GM03348 (cell line): ENCODE measurements at places on chromosomes 3 and 15.

- DNase-seq, result no peak
Observed at GRCh38 chr15:96403071-96403470, 72.6 kb downstream of the NR2F2 start.

- DNase-seq, result peak; percentile 2
Observed at GRCh38 chr15:25054329-25054728, 99.5 kb downstream of the SNRPN start.

GRCh38 chr15:83444936-83445335 lies 2.2 kb upstream of the SH3GL3 start:
- DNase-seq, result no peak

DNA sequence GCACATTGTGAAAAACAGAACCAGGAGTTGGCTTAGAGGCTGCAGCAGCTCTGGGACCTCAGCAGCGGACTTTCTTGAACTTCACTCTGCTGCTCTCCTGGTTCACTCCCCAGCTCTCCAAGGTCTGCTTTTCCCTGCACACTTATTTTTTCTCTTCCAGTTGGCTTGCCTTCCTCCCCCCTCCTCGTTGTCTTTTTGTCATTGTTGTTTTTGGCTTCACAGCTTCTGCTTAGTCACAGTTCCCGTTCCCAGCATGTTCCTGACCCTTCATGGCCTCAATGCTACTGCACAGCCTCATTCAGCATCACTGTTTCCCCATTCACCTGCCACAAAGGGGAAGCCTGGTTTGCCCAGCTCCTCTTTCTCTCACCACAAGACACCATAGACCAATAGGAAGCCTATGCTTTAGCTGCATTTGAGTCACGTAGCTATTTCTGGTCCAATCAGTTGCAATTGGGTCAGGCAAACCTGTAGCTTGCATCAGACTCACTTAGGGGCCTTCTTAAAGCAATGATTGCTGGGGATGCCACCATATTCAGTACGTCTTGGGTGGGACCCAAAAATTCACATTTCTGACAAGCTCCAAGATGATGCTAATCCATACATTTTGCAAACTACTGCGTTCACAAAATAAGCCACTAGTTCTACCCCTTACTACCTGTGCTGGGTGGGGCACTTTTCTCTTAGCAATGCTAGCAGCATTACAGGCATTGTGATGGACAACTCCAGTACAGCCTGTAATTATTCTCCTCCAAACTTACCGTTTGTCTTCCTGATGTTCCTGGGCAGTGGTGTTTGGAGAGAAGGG lies 7.8 kb upstream of the SUMF1 start:
- peak; percentile 27 for DNase-seq

DNA sequence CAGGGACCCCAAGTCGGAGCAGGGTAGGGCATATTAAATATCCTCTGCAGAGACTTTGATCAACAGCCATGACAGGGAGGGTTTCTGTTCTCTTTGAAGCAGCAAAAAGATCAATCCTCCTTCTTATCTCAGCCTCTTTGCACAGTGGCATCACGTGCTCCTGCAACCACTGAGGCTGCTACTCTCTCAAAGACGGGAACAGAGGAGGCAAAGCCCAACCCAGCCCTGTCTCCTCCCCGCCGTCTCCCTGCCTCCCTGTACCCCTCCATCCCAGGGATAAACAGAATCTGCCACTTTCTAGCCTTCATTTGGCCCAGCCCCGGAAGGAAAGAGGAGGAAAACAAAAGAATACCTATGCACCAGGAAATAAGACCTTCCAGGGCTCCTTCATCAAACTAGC lies 7.5 kb upstream of the TBC1D21 start:
- no peak for DNase-seq

DNA sequence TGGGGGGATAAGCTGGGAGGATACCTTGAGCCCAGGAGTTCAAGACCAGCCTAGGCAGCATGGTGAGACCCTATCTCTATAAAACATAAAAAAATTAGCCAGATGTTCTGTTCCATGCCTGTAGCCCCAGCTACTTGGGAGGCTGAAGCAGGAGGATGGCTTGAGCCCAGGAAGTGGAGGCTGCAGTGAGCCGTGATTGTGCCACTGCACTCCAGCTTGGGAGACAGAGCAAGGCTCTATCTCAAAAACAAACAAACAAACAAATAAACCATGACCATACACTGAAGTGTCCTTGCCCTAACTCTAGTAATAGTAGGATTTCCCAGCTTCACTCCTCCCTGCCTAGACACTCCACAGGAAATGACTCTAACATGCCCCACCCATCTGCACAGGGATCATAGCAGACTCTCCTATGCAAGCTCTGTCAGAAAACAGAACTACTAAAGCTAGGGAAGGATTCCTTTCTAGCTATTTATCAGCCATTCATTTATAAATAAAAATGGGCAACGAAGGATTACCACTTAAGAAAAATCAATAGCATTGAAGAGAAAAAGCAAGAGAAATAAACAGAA lies 4.6 kb downstream of the ERICH6 start:
- DNase-seq, result peak; percentile 63

DNA sequence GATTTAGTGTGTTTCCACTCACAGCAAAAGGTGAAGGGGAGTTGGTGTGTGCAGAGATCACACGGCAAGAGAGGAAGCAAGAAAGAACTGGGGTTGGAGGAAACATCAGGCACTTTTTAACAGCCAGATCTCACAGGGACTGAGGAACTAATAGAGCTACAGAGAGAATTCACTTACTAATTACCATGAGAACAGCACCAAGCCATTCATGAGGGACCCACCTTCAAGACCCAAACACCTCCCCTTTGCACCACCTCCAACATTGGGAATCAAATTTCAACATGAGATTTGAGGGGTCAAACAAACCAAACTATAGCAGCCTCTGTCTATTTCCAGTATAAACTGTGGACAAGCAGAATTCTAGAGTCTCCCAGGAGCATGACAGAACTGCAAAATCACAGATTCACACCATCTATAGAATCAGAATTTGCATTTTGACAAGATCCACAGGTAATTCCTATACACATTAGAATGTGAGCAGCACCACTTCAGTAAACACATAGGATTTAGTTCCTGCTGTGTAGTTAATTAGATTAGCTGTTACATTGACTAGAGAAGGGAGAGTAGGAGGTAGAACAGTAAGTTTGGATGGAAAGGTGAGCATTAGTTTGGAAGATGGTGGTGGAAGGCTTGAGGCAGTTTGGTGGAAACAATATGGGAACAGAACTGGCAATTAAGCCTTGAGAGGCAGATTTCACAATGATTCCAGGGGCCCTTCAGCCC lies 311.7 kb downstream of the NSUN3 start:
- DNase-seq, result no peak

- DNase-seq, result no peak
Observed at GRCh38 chr3:156359368-156359767, 195.5 kb downstream of the SSR3 start.

- DNase-seq, result no peak
Observed at GRCh38 chr3:105785803-105786202, 83.0 kb downstream of the CBLB start.

- DNase-seq, result no peak
Observed at GRCh38 chr3:57627976-57628375, 30.8 kb upstream of the ARF4 start.

DNA sequence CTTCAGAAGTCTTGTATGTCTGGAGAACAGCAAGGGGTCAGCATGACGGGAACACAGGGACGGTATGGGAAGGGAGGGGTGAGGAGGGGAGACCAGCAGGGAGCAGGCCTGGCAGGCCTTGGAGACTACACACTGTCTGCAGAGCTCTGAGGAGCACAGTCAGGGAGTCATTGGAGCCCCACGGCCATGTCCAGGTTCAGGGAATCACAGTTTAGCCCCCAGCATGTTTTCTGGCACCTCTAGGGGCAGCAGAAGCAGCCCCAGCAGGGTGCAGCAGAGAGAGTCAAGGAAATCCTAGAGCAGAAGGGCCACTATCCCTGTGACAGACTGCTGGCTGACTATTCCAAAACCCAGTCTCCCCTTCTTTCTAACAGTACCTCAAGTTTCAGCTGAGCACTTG lies 3.2 kb downstream of the LAMP3 start:
- no peak for DNase-seq

GRCh38 chr3:184186184-184186901 lies at the start of gene ABCF3:
TSS of gene ABCF3 (plus strand) at chr3:184186199. CDS start at chr3:184186208, 9 bp downstream.
- DNase-seq, result peak; percentile 52

- no peak for DNase-seq
Observed at GRCh38 chr3:178514401-178514800, 21.8 kb upstream of the KCNMB2 start.

- peak; percentile 81 for DNase-seq
Observed at GRCh38 chr15:67433495-67434099, 87.3 kb upstream of the C15orf61 start.

GRCh38 chr3:141302364-141303141 lies 65.8 kb upstream of the ZBTB38 start:
- DNase-seq, result peak; percentile 64

DNA sequence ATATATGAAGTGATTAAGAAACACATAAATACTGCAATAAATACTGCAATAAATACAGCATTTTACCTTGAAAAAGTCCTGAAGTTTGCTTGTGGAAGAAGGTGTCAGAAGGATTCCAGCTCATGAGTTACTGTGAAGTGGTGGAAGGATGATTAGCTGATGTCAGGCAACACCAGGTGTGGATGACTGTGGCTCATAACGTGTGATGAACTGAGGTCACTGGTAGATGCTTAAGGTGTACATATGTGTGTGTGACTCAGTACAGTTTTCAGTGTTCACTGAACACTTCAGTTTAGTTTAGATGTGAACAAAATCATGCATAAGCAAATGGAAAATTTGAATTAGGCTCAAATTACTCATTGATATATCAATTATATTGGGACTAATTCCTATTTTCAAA lies 1045.0 kb downstream of the NTRK3 start:
- DNase-seq, result no peak

DNA sequence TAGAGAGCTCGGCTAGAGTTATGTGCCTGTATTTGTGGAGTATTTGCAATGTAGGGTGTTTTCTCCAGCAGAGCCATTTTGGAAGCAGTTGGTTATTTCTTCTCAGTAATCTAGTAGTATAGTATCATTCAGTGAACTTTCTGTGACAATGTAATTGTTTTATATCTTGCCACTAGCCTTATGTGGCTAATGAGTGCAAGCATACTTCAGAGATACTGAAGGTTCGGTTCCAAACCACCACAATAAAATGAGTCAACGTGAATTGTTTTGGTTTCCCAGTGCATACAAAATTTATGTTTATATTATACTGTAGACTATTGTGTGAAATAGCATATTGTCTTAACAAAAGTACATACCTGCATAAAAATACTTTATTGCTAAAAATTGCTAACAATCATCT lies 286.9 kb upstream of the TBL1XR1 start:
- DNase-seq, result no peak

- DNase-seq, result peak; percentile 29
Observed at GRCh38 chr3:185460719-185461350, 38.0 kb downstream of the TMEM41A start.

DNA sequence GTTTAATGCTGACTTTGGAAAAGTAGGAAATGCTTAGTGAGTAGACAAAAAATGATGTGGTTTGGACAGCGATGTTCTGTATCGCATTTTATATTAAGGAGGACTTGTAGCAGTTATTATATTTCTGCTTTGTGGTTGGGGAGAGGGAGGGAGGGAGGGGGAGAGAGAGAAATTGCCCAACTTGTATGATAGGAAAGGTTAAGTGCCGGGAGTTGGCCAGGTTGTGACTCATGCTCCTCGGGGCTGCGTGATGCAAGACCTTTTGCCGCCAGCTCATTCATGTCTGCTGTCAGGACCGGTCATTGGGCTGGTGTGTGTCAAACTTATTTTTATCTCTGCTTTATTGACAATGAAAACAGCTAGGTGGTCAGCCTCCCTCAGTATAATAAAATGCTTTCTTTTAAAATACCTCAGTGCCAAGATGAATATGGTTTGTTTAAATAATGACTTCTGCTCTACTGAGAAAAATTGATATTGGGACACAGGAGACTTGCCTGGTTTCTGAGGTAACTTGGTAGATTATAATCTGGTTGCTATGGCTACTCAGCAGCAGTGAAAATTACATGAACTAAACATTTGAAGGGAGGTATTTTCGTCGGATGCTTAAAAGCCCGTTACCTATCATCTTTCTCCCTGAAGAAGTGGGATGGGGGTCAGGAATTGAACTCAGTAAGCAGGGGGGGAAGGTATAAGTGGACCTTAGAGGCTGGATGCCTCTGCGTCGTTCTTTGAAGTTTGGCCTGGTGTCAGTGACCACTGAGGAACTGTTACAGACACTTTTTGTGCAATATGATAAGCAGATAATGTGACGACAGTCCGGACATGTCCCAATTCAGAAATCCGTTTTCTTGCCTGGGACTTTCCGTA lies 90.7 kb downstream of the FNDC3B start:
- peak; percentile 89 for DNase-seq

- no peak for DNase-seq
Observed at GRCh38 chr3:168212664-168213285, 117.1 kb upstream of the GOLIM4 start.

GRCh38 chr3:61853912-61854311 lies 292.5 kb downstream of the PTPRG start:
- no peak for DNase-seq

DNA sequence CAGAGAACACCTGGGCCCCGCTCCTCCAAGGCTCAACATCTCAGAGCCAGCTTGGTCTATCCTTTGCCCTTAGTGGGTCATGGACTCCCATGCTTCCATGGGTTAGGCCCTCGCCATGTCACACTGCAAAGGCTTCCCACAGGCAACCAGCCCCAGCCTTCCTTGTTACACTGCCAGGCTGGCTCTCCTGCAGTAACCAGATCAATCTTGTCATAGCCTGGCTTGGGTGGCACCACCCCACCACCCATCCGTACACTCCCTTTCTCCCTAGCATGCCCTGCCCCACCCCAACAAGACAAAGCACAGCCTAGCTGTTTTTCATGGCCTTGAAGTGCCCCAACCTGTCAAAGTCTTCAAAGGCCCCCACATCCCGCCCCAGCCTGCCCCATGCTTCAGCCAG lies 30.5 kb downstream of the CA12 start:
- no peak for DNase-seq

- DNase-seq, result no peak
Observed at GRCh38 chr3:187150599-187150998, 11.3 kb upstream of the RPL39L start.

GRCh38 chr3:96991800-96992365 lies 177.5 kb downstream of the EPHA6 start:
- no peak for DNase-seq

- peak; percentile 58 for DNase-seq
Observed at GRCh38 chr3:146160321-146160963, 542 bp downstream of the PLOD2 start.

DNA sequence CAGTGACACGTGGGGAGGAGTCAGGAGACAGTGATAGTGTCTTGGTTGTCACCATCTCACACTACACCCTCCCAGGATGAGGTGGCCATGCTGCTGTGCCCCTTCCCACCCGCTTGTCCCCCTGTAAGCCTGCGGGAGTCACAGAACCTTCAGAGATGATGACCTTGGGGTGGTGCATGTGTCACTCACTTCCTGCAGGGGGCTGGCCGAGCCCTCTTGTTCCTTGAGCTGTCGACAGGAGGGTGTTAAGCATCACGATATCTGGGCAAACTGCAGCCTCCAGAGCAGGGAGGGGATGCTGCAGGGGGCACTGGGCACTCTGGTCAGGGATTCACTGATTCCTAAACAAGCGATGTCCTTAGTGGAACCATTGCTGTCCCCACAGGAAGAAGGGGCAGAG lies 27.7 kb downstream of the FAH start:
- DNase-seq, result no peak

GRCh38 chr3:141111364-141112155 lies 60.4 kb downstream of the SPSB4 start:
- DNase-seq, result no peak

- no peak for DNase-seq
Observed at GRCh38 chr3:30124435-30125370, 481.7 kb upstream of the TGFBR2 start.

GRCh38 chr3:185423178-185423577 lies 60.2 kb downstream of the MAP3K13 start:
- DNase-seq, result peak; percentile 4
